ENCODE measurements at places on chromosomes 11 and 22.

DNA sequence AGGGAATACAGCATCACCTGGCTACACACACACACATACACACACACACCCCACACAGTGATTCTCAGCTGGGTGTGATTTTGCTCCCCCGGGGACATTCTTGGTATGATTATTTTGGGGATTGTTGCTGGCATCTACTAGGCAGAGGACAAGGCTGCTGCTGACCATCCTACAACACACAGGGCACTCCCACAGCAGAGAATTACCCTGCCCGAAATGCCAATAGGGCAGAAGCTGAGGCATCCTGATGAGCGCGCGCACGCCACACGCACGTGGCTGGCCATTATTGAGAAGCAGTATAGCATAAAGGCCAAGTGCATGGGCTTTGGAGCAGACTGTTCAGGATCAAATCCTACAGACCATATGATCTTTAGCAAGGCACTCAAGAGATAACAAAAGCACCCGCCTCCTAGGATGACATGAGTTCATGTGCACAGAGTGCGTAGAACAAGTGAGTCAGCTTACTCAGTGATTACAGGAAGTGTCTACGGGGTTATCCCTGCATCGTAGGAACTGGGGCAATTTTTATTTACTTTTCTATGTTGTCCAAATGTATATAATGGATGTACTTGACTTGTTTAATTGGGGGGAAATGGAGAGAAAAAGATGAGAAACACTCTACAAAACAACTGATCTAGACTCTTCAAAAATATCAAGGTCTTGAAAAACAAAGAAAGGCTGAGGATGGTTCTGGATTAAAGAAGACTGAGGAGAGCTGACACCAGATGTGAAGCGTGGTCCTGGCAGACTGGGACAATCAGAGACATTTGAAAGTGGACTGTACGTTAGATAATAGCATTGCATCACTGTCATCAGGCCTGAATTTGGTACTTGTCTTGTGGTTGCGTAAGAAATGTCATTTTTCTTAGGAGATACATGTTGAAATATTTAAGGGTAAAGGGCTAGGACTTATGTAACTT, 7.2 kb upstream of the EHD1 start:
- no peak for DNase-seq

GRCh38 chr11:44208976-44209603, 100.8 kb downstream of the ALX4 start:
- DNase-seq = no peak

DNA sequence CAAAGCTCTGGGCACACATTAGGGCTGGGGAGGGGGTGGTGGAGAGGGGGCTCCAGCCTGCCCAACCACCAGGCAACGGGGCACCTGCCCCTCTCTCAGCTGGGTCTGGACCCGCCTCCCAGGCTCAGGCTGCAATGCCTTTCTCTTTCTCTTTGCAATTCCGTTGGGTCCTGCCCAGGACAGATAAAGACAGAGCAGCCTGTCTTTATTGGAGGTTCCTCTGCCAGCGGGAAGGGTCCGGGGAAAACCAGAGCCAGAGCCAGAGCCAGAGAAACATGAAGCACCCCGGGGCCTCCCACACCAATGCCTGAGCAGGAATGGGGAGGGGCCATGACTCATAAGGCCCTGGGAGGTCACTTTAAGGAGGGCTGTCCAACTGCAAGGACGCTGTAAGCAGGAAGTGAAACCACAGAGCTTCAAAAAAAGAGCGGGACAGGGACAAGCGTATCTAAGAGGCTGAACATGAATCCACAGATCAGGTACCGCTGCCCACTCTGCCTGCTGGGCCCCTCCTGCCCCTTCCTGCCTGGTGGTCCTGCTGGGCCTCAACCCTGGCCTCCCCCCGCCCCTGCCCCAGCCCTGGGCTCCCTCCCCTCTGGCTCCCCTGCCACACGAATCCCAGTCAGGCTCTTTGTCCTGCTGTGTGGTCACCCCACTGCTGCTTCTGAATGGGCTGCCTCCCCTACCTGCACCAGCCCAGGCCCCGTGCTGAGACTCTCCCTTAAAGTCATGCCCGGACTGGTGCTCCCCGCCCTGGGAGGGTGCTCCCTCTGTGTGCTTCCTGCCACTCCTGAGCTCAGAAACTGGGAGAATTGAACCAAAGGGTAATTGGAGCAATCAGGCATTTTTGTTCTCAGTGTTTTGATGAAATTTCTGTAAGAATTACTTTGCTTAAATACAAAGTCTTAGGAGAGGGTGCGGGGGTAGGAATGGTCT, at the start of gene APOBEC3B:
TSS of gene APOBEC3B (plus strand) at position 356 of the 936 bp plus-strand sequence. CDS start at position 463, 107 bp downstream.
- peak; percentile 45 for DNase-seq

- no peak for DNase-seq
Measured at GRCh38 chr22:47553436-47553835, 791.0 kb downstream of the TBC1D22A start.
